Lung (tissue), 17 donors: ENCODE measurements at places on chromosomes 16 and 17. TPM values are rescaled to one million over a fixed set of nuclear protein-coding genes. Genes with fewer than 3 reads are reported as not detected.

Gene TRAPPC1
- 58.9 TPM for total RNA-seq

Gene KRT28
- total RNA-seq, result not detected

Gene RAB26
- 0.48 TPM for total RNA-seq

Gene MYH1
- total RNA-seq, result not detected
